ENCODE measurements at places on chromosomes 4 and X. TPM values are rescaled to one million over a fixed set of nuclear protein-coding genes. Genes with fewer than 3 reads are reported as not detected.

- DNase-seq = no peak
Measured at GRCh38 chrX:149916745-149917392, 12.5 kb upstream of the HSFX4 start.

The NHS gene
- total RNA-seq = not detected

- DNase-seq = no peak
Measured at GRCh38 chrX:38365954-38366353, 13.6 kb downstream of the OTC start.

The GPRASP3 gene
- total RNA-seq = 5.1 TPM

The ZNF182 gene
- total RNA-seq = 7.9 TPM

GRCh38 chrX:24235084-24235710 lies 78.7 kb downstream of the SUPT20HL2 start:
- no peak for DNase-seq

DNA sequence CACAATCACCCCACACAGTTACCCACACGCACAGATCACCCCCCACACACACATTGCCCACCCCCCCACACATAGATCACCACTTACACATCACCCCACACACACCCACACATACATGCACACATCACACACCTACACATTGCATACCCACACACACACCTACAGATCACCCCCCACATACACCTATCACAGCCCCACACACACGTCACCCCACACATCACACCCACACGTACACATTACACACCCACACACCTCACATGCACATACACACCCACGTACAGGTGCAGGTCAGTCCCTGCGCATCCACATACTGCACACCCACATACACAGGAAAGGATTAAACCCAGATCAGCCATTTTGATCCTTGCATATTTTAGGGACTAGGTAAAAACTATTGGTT lies 15.3 kb upstream of the TADA2B start:
- no peak for DNase-seq

GRCh38 chrX:147170993-147171392 lies 356.4 kb upstream of the CXorf51A start:
- no peak for DNase-seq

- DNase-seq = no peak
Measured at GRCh38 chr4:7829652-7830580, 109.7 kb downstream of the AFAP1 start.

DNA sequence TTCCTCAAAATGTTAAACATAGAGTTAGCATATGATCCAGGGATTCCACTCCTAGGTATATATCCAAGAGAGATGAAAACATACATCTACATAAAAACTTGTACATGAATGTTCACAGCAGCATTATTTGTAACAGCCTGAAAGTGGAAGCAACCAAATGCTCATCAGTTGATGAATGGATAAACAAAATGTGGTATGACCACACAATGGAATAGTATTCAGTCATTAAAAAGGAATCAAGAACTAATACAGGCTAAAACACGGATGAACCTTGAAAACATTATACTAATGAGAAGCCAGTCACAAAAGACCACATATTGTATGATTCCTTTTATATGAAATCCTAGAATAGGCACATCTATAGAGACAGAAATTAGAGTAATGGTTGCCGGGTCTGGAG lies 42.7 kb upstream of the IQSEC2 start:
- DNase-seq = no peak

The DMD gene
- 3.1 TPM for total RNA-seq

GRCh38 chrX:135411893-135412292 lies 9.9 kb upstream of the SMIM10L2A start:
- no peak for DNase-seq

The RNF128 gene
- total RNA-seq = 0.43 TPM

DNA sequence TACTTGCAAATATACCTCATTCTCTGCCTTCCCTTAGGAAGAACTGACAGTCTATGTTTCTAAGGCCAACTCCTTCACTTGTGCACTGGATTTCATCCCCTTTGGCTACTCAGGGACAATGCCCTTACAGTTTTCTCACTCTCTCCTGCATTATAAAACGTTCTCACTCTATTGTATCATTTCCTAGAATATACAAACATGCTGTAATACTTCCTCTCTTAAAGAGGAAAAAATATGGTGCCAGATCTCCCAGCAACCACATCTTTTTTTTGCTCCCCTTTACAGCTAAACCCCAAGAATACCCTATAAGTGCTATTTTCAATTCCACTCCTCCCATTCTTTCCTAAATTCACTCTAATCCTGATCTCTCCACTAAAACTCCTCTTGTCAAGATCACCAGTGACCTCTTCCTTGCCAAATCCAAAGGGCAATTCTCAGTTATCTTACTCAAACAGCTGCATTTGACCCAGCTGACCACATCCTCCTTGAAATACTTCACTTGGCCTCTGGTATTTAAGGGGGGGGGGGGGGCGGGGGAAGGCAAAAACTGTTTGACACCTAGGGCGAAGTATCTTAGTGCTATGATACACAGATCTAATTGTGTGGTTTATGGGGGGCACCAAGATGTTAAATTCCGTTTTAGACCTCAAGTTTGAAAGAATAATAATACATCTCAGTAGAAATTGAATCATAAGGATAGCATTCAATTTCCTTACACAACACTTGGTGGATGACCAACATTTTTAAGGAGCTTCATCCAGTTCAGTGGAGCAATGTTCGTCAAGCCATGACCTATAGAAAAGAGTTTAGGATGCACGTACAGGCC lies 1.6 kb downstream of the RCHY1 start:
- DNase-seq = peak; percentile 13

GRCh38 chrX:45497290-45497689 lies 296.6 kb upstream of the DIPK2B start:
- no peak for DNase-seq

GRCh38 chr4:101556842-101557241 lies 209.5 kb upstream of the PPP3CA start:
- no peak for DNase-seq

DNA sequence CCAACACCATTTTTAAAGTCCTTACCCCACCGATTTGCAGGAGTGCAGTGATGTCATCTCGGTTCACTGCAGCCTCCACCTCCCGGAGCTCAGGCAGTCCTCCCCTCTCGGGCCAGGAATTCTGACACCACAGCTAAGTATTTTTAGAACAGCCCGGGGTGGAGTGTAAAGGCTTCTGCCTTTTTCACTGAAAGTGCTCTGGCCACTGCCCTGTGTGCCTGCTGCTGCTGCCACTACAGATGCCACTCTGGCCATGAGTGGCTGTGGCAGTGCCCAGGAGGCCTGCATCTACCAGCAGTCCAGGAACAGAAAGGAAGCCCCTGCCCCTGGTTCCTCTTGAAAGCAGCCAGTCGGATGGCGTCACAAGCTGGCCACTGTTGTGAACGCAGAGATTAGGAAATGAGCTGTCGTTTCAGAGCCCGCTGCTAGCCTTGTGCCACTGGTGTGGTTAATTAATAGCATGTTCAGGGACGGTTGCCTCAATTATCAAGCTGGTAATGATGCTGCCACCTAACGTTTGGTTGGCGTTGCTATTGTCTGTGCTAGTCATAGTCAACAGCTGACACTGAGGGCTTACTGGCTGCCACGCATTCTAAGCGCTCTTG lies 23.6 kb upstream of the TBC1D14 start:
- peak; percentile 88 for DNase-seq

The USP17L19 gene
- not detected for total RNA-seq
